ENCODE measurements at places on chromosomes 11 and 22. TPM values are rescaled to one million over a fixed set of nuclear protein-coding genes. Genes with fewer than 3 reads are reported as not detected.

Gene OR51B5
- total RNA-seq, result not detected

Gene USH1C
- not detected for total RNA-seq

Gene VPREB1
- not detected for total RNA-seq

Gene CST6
- not detected for total RNA-seq

Gene CBX6
- 32.9 TPM for total RNA-seq

Gene MIAT
- 0.66 TPM for total RNA-seq

Gene DDTL
- total RNA-seq, result 1.5 TPM

Gene IGLL5
- 0.47 TPM for total RNA-seq

Gene SLC22A12
- not detected for total RNA-seq

Gene KIF18A
- total RNA-seq, result 0.25 TPM

Gene SERHL2
- 3.5 TPM for total RNA-seq

Gene TRIM29
- total RNA-seq, result not detected

Gene ESAM
- total RNA-seq, result 40.0 TPM

Gene SCGB1D2
- 1.6 TPM for total RNA-seq

Gene POU2AF2
- not detected for total RNA-seq

Gene C11orf21
- total RNA-seq, result 36.0 TPM

Gene OR52N4
- not detected for total RNA-seq

Gene MYBPC3
- 2,538 TPM for total RNA-seq

Gene TMEM151A
- not detected for total RNA-seq

Gene RAB39A
- total RNA-seq, result 0.52 TPM

Gene ENTHD1
- total RNA-seq, result not detected

Gene RGL4
- not detected for total RNA-seq

Gene OR52A1
- not detected for total RNA-seq

Gene TOB2
- 63.6 TPM for total RNA-seq

Gene SMTNL1
- not detected for total RNA-seq

Gene CD3D
- not detected for total RNA-seq

Gene ACR
- 0.30 TPM for total RNA-seq

Gene GLB1L2
- 0.30 TPM for total RNA-seq

Gene POLD3
- 6.2 TPM for total RNA-seq

Gene APOBEC3H
- total RNA-seq, result 0.41 TPM

Gene CECR2
- total RNA-seq, result 3.1 TPM

Gene MMP1
- not detected for total RNA-seq

Gene CCDC87
- 0.41 TPM for total RNA-seq

Gene C11orf42
- not detected for total RNA-seq

Gene PRR33
- 2.4 TPM for total RNA-seq

Gene MGAT3
- total RNA-seq, result 3.2 TPM

Gene KCNK4
- not detected for total RNA-seq
